Hippocampal formation (tissue), 2 donors: ENCODE measurements at places on chromosomes 1 and 21.
A peak's percentile ranks its signal among the peaks of the same experiment; 100 is the strongest.

DNA sequence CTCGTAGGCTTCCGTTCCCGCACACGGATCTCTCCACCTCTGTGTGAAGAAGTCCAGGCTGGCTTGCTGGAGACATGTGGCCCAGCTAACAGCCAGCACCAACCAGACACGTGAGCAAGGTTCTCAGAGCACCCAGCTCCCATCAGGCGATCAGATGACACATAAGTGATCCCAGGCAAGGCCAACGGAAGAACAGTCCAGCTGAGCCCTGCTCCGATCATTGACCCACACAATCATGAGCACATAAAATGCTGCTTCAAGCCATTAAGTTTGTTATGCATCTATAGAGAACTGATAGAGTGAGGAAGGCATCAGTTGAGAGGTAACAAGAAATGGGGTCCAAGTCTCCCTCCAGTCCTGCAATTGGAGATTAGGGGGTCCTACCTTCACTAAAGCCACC lies 15.4 kb downstream of the C1orf198 start:
- no peak for DNase-seq

- peak; percentile 78 for DNase-seq
Observed at GRCh38 chr1:28882009-28882628, 32.2 kb upstream of the EPB41 start.

DNA sequence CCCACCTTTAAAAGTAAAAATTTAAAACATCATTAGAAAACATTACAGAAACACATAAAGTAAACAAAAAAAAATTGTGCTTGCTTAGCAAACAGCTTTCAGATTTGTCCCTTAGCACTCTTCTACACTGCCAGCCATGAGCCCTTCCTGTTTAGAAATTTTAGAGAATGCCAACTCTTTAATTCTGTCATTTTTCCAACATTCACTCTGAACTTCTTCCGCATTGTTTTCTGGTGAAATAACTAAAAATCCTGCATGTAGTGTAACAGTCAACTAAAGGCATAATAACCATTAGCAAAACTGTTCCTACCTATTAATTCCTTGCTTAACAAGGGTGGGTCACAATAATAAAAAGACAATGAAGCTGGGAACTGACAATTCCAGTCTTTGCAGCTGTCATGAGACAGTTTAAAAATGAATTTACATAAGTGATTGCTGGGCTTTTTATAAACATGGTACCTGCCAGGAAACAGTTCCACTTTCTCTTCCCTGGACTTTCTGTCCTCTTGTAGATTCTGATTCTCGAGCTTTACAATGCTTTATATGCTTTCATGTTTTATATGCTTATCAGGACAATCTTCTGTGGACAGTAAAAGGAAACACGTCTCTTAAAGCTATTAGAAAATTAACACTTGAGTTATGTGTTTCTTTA lies 19.0 kb downstream of the GNG12 start:
- no peak for DNase-seq

DNA sequence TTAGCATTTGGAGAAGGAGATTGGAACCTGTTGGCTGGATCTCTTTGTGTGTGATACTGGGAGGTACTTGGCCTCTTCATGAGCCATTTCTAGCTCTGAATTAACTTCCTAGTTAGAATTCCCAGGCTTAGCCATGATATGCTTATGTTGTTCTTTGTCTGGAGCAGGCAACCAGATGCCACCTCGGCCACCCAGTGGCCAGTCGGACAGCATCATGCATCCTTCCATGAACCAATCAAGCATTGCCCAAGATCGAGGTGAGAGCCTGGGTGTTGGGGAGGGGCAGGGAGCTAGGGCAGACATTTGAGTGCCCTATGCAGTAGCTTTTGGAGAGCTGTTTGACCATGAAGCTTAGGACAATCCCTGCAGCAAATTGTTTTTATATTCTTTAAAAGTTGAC lies 26.5 kb upstream of the PIGV start:
- no peak for DNase-seq

GRCh38 chr1:10516925-10517676 lies 42.4 kb downstream of the PEX14 start:
- DNase-seq: no peak

- no peak for DNase-seq
Observed at GRCh38 chr1:87202451-87202850, 126.2 kb upstream of the LMO4 start.

GRCh38 chr1:210340841-210341240 lies 12.1 kb downstream of the HHAT start:
- no peak for DNase-seq

DNA sequence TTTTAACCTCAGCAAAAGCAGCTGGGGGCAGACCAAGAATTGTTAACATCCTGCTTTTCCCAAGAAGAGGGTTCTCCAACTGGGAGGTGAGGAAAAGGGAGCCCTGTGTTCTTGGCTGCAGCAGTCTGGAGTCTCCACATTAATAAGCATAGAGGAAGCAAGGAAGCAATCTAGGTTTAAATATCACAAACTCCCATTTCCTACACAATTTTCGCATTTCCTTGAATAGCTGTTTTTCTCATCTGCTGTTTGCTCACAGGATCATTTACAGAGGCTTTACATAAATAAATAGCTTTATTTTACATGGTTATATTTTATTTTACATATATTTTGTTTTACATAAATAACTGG lies 124.0 kb downstream of the TRIM33 start:
- DNase-seq: no peak

DNA sequence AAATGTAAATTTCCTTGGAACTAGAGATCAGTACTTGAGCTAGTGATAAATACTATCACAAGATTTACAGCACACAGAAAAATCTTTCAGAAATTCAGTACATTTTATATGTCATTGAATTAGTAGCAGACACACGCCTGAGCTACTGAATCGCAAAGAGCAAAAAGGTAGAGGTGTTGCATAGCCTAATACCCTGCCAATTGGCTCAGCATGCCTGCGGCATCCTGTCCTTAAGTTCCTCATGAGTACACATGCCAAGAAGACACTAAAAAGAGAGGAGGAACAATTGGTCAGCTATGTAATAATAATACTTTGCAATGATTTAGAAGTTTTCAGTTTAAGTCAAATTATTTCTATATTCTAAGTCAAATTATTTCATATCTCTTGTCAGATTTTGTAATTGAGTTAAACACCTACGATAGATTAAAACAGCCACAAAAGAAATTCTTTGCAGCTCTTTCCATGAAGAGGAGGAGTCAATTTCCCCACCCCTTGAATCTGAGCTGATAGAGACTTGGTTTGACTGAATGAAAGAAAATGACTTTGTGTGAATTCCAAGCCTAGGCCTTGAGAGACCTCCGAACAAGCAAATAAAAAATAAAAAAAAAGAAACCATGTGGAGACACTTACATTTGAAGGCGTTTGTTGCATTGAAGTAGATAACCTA lies 36.2 kb upstream of the PKN2 start:
- no peak for DNase-seq
